Activated T-cell treated with anti-CD3 and anti-CD28 coated beads for 1 hour (primary cell): ENCODE measurements at places on chromosomes 3 and 15.

DNA sequence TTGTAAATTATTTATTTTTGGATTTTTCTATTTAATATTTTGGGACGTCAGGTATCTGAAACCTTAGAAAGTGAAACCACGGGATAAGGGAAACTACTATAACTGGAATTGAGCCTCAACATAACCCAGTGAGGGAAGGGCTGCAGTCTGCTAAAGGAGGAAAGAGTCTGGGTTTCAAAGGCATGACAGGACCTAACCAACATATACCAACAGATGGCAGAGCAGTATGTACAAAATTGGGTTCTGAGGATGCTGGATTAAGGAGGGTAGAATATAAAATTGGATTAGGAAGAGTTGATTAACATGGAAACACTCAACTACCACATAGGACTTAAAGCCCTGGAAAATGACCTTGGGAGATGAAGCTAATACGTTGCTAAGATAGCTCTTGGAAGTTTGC, 603.5 kb downstream of the MECOM start:
- no peak for DNase-seq

GRCh38 chr15:75016431-75016830, 7.0 kb upstream of the PPCDC start:
- no peak for DNase-seq

DNA sequence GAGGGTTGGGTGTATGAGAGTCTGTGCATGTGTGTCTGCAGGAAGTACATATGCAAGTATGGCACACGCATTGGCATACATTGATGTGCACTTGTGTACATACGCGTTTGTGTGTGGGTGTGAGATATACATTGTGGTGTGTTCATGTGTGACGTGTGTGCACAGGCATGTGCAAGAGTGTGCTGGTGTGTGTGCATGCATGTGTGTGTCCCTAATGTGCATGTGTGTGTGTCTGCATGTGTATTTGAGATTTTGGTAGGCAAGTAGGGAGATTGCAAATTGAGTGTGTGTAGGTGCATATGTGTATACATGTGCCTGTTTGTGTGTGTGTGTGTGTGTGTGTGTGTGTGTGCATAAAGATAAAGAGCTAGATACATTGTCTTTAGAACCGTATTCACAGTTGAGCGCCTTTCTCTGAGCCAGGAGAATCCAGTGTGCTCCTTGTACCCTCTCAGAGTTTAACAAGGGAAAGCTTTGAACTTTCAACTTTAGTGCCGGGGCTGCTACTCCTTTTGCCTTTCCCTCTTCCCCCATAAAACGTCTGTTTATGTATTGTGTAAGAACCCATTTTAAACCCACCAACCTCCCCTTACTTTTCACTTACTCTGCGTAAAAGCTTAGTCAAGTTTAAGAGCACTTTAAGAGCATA, 152.4 kb upstream of the CHL1 start:
- no peak for DNase-seq

DNA sequence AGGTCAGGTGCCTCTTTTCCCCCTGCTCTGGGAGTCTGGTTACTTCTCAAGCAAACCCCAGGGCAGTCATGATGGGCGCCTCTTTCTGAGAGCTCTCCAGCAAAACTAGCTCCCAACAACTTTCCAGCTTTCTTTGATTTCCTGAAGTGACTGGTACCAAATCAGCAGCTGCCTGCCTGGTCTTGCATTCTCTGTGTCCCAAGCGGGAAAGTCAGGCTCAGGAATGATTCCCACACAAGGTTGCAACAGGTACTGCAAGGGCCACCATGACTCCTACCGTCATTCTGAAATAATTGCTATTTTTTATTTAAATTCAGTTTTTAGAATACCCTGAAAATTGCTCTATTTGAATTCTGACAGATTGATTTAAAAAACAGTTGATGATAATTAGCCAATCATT, 658.7 kb downstream of the SQOR start:
- DNase-seq, result no peak

DNA sequence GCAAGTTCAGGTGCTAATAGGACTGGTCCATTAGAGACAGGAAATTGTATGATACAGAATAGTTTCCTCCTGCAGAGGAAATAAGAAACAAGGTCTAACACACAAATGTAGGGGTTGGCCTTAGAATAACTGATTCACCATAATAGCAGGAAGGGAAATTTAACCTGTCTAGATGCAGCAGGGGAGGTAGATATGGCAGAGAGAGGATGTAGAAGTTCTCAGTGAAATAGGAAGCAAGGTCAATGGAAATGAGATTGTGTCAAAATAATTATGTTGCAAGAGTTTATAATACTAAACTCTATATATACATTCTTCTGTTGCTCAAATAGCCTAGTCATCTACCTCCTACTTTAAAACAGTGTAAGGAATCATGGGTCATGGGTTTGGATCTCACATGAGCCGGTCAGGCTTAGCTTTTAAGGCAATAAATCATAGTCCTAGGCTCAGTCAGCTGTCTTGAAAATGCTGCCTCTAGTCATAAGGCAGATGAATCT, 17.0 kb downstream of the BCL2A1 start:
- no peak for DNase-seq
